ENCODE measurements at places on chromosomes 13 and 19. TPM values are rescaled to one million over a fixed set of nuclear protein-coding genes. Genes with fewer than 3 reads are reported as not detected.
A peak's percentile ranks its signal among the peaks of the same experiment; 100 is the strongest.

DNA sequence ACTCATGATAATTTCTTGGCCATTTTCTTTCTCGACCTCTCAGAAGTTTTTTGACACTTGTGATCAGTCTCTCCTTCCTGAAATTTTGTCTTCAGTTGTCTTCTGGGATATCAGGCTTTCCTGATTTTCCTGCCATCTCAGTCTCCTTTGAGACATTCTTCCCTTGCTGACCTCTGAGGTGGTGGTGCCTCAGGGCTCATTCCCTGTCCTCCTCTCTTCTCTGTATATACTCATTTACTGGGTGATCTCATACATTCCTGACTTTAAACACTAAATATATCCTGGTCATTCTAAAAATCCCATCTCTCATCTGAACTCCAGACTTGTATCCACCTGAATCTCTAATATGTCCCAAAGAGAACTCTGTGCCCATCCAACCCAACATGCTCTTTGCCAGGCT lies 31.3 kb upstream of the STARD13 start:
- H3K36me3 ChIP-seq, result no peaks in the 10 kb centered on the region
- DNase-seq, result no peak
- H3K27me3 ChIP-seq, result no peaks in the 10 kb centered on the region
- H3K27ac ChIP-seq, result no peak overlapping the region
- no peak overlapping the region for H3K4me3 ChIP-seq

The MADCAM1 gene
- 0.31 TPM for total RNA-seq

- H3K4me3 ChIP-seq, result no peak overlapping the region
- H3K27me3 ChIP-seq, result no peaks in the 10 kb centered on the region
- H3K4me1 ChIP-seq, result no peaks in the 10 kb centered on the region
- no peak overlapping the region for H3K27ac ChIP-seq
- no peaks in the 10 kb centered on the region for H3K36me3 ChIP-seq
Measured at GRCh38 chr19:6427131-6427530, 2.5 kb upstream of the KHSRP start.

DNA sequence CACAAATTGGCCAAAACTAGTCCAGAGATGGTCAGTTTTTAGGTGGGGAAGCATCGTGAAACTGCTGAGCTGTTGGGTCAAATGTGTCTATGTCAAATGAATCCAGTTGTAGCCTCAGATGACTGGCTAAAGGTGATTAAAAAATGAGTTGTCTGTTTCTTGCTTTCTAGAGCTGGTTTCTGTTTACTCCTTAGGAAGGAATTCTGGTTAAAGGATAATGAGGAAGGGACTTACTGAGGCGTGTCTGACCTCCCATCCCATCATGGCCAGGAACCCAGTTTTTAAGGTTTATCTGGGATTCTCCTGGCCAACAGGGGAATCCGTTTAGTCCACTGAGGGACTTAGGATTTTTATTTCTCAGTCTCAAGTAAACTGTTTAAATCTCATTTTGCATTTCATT lies 256.5 kb downstream of the UQCRFS1 start:
- no peak overlapping the region for H3K4me3 ChIP-seq
- no peaks in the 10 kb centered on the region for H3K4me1 ChIP-seq
- no peak overlapping the region for H3K27ac ChIP-seq
- H3K36me3 ChIP-seq, result no peaks in the 10 kb centered on the region

The EHD2 gene
- 9.6 TPM for total RNA-seq

DNA sequence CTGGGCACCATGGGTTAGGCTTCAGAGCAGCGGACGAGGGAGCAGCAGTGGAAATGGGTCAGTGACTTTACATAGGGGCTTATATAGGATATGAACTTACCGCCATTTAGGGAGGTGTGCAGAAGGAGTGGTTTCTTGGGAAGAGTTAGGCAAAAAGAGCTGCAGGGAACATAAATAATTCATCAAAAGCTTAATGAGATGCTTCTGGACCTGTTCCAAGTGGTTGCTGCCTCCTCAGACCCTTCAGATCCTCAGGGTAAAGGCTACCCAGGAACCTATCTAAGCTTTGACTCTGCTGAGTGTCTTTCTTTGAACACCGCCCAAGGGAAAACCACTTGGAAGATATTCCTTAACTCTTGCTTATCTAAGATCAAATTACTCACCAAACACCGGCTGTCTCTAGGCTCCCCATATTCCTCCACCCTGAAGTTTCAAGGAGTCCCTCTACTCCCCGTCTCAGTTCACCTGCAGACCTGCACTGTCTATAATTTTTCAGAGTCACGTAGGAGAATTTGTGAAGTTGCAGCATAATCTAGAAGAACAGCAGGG lies at the start of gene IGFL4:
TSS of gene IGFL4 (minus strand) at position 51 of the 549 bp plus-strand sequence. CDS start at position 11, 40 bp downstream.
- no peaks in the 10 kb centered on the region for H3K4me1 ChIP-seq
- no peak within 1 kb of the TSS for H3K4me3 ChIP-seq
- H3K27ac ChIP-seq, result no peak within 1 kb of the TSS
- no peak for DNase-seq
- H3K27me3 ChIP-seq, result no peaks in the 10 kb centered on the region

GRCh38 chr13:74464670-74465069 lies 330.5 kb upstream of the KLF12 start:
- H3K4me1 ChIP-seq, result no peaks in the 10 kb centered on the region
- no peak overlapping the region for H3K4me3 ChIP-seq
- DNase-seq, result no peak
- no peak overlapping the region for H3K27ac ChIP-seq
- H3K27me3 ChIP-seq, result no peaks in the 10 kb centered on the region

DNA sequence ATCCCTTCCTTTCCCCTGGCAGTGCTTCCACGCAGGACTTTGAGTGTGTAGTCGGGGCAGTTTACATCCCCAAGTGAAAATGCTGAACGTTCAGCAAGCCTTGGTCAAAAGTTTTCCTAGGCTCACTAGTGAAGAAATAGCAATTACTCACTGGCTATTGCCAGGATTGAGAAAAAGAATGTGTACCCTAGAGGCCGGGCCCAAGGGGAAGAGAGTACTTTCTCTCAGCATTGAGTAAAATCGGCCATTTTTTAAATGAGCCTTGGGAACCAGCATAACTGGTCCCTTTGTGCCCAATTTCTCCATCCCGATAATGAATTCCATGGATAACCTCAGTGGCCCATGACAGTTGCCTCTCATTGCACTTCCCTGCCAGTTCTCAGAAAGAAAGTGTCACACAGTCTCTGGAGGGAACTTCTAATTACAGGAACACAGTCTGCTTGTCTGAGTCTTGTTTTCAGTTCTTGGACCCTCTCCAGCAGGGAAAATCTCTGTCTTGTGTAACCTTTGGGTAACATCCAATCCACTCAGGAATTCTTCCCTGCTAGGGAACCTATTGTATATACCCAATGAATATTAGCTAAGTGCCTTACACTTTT lies 7.3 kb upstream of the OR7D2 start:
- DNase-seq, result no peak
- H3K4me1 ChIP-seq, result no peaks in the 10 kb centered on the region
- H3K36me3 ChIP-seq, result no peaks in the 10 kb centered on the region
- H3K27me3 ChIP-seq, result no peaks in the 10 kb centered on the region
- no peak overlapping the region for H3K4me3 ChIP-seq

The LRRC8E gene
- total RNA-seq, result 2.2 TPM

GRCh38 chr13:50780201-50781015 lies 63.1 kb downstream of the DLEU7 start:
- no peaks in the 10 kb centered on the region for H3K4me1 ChIP-seq
- no peak overlapping the region for H3K27ac ChIP-seq
- no peak overlapping the region for H3K4me3 ChIP-seq
- no peak for DNase-seq

GRCh38 chr19:2902590-2903218 lies 2.0 kb downstream of the ZNF57 start:
- no peaks in the 10 kb centered on the region for H3K36me3 ChIP-seq
- H3K4me1 ChIP-seq, result peaks cover 5% of the 10 kb centered on the region
- no peak overlapping the region for H3K4me3 ChIP-seq
- H3K27me3 ChIP-seq, result no peaks in the 10 kb centered on the region
- DNase-seq, result no peak

The PTGER1 gene
- not detected for total RNA-seq

DNA sequence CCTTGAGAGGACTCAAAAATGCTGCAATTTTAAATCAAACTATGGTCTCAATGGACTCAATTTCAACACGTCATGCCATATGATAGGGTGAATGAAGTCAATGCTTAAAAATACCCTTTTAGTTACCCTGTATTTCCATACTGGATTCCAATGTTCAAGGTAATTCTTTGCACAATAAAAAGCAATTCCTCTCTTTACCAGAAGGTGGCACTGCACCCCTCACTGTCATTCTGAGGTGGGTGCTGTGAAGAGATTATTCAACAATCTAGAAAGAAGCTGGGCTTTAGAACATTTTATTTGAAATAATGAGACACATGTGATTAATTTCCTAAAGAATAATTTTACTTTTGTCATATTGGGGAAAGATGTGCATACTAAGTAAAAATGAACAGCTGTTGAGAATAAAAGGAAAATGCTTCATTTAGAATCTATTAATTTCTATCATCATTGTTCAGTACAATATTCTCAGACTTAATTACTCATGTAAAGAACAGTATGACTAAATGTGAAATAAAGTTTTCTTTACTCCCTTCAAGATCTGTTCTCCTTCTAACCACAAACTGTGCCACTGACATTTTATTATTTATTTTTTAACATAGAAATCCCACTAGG lies 789.1 kb downstream of the GPC5 start:
- H3K4me3 ChIP-seq, result no peak overlapping the region
- H3K4me1 ChIP-seq, result no peaks in the 10 kb centered on the region

The SIGLECL1 gene
- not detected for total RNA-seq

The ZNF416 gene
- total RNA-seq, result 1.3 TPM

DNA sequence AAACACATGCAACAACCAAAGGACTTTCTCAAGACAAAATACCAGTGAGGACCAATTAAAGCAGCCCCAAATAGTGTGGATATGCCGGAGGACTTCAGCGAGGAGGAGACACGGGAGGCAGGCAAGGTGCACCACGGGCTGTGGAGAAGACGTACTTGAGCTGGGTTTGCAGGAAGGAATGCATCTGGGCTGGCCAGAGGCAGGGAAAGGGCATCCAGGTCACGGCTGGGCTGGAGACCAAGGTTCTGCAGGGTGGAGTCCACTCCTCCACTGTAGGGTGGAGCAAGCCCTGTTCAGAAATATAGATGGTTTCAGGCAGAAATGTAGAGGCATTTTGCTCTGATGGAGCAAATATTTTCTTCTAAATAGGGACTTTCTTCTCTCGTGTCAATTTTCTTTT lies 36.6 kb upstream of the MEDAG start:
- H3K27ac ChIP-seq, result no peak overlapping the region
- H3K36me3 ChIP-seq, result no peaks in the 10 kb centered on the region
- H3K4me3 ChIP-seq, result no peak overlapping the region
- no peaks in the 10 kb centered on the region for H3K4me1 ChIP-seq

The TTC9B gene
- not detected for total RNA-seq

The ERICH6B gene
- total RNA-seq, result not detected

GRCh38 chr13:44340508-44340907 lies 33.1 kb upstream of the SERP2 start:
- H3K4me1 ChIP-seq, result no peaks in the 10 kb centered on the region
- H3K36me3 ChIP-seq, result no peaks in the 10 kb centered on the region
- H3K27ac ChIP-seq, result no peak overlapping the region
- H3K27me3 ChIP-seq, result no peaks in the 10 kb centered on the region

DNA sequence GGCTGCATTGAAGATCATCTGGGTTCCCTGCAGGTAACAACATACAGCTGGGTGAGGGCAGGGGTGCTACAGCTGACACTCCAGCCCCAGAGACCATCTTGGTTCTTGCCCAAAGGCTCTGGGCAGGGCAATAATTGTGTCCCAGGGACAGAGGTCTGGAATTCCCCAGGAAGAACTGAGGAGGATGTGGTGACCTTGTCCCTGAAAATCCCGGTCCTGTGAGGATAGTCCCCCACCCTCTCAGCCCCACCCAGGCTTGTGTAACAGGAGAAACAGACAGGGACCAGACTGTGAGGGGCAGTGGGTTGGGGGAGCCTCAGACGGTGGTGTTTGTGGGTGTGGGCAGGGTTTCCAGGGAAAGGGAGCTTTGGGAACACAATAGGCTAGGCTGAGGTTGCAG lies 63.5 kb downstream of the COLGALT1 start:
- no peaks in the 10 kb centered on the region for H3K36me3 ChIP-seq
- H3K27ac ChIP-seq, result no peak overlapping the region
- no peaks in the 10 kb centered on the region for H3K4me1 ChIP-seq
- no peak overlapping the region for H3K4me3 ChIP-seq
- no peaks in the 10 kb centered on the region for H3K27me3 ChIP-seq
- peak; percentile 15 for DNase-seq

GRCh38 chr19:28196101-28196500 lies 1016.9 kb downstream of the UQCRFS1 start:
- no peaks in the 10 kb centered on the region for H3K36me3 ChIP-seq
- DNase-seq, result no peak
- H3K27me3 ChIP-seq, result no peaks in the 10 kb centered on the region
- no peaks in the 10 kb centered on the region for H3K4me1 ChIP-seq

The PSG1 gene
- total RNA-seq, result not detected

GRCh38 chr19:55352040-55352439 lies 2.5 kb downstream of the COX6B2 start:
- H3K4me3 ChIP-seq, result no peak overlapping the region
- no peaks in the 10 kb centered on the region for H3K36me3 ChIP-seq
- H3K27ac ChIP-seq, result no peak overlapping the region

DNA sequence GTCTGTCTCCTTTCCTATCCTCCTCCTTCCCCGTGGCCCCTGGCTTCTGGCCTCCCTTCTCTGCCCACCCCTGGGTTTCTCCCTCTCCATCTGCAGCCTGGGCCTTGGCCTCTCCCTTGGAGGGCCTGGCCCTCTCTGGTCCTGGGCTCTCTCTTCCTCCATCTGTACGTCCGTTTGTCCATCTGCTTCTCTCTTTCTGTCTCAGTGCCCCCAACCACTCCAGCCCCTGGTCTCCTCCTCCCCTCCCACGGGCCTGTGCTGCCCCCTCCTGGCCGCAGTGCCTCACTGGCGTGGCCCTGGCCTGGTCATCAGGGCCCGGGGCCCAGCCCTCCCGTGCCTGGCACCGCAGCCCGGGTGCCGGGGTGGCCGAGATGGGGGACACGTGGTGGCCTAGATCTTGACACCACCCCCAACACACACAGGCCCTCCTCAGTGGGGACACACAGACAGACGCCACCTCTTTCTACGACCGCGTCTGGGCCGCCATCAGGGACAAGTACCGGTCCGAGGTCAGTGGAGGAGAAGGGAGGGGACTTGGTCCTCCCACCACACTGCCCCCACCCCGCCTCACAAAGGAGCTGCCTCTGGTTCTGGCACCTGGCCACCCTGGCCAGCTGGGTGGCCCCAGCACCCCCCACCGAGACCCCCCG lies 11.3 kb downstream of the PRKCSH start:
- no peak overlapping the region for H3K4me3 ChIP-seq
- no peak overlapping the region for H3K27ac ChIP-seq
- H3K27me3 ChIP-seq, result no peaks in the 10 kb centered on the region
- H3K36me3 ChIP-seq, result peaks cover 29% of the 10 kb centered on the region
- no peaks in the 10 kb centered on the region for H3K4me1 ChIP-seq
- DNase-seq, result peak; percentile 66

The NDUFA13 gene
- total RNA-seq, result 28.3 TPM

The PCSK4 gene
- 2.3 TPM for total RNA-seq

GRCh38 chr13:84607261-84608013 lies 725.2 kb upstream of the SLITRK1 start:
- H3K27me3 ChIP-seq, result no peaks in the 10 kb centered on the region
- no peak overlapping the region for H3K4me3 ChIP-seq
- no peaks in the 10 kb centered on the region for H3K36me3 ChIP-seq

GRCh38 chr19:6886277-6886897 lies 992 bp upstream of the ADGRE1 start:
- no peaks in the 10 kb centered on the region for H3K4me1 ChIP-seq
- DNase-seq, result no peak
- no peaks in the 10 kb centered on the region for H3K27me3 ChIP-seq
- no peak overlapping the region for H3K4me3 ChIP-seq
- no peak overlapping the region for H3K27ac ChIP-seq

GRCh38 chr19:16000024-16000663 lies 51.3 kb downstream of the OR10H4 start:
- no peaks in the 10 kb centered on the region for H3K36me3 ChIP-seq
- H3K4me1 ChIP-seq, result no peaks in the 10 kb centered on the region
- no peak for DNase-seq
- no peak overlapping the region for H3K27ac ChIP-seq

Data from right lobe of liver (tissue), 6 donors.